Activated CD8-positive, alpha-beta memory T cell treated with anti-CD3 and anti-CD28 coated beads for 4 hours (primary cell): ENCODE measurements at places on chromosomes 12 and 14.
A peak's percentile ranks its signal among the peaks of the same experiment; 100 is the strongest.

GRCh38 chr12:96136161-96136560, 58.0 kb upstream of the ELK3 start:
- no peak for DNase-seq

DNA sequence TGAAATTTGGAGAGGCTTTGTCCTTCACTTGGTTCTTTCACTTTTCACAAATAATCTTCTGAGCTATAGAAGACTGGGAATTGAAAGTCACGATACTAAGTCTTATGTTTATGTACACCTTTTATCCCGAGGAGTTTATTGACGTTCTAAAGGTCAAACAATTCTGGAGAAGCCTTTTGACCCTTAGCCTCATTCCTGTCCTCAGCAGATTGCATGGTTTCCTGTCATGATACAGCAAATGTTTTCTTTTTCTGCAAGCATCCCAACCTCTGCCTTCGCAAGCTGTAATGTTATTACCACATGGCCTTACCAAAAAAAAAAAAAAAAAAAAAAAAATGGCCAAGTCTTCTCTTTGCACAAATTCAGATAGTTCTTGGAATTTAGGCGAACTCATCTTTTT, 411.7 kb upstream of the FLRT2 start:
- no peak for DNase-seq

DNA sequence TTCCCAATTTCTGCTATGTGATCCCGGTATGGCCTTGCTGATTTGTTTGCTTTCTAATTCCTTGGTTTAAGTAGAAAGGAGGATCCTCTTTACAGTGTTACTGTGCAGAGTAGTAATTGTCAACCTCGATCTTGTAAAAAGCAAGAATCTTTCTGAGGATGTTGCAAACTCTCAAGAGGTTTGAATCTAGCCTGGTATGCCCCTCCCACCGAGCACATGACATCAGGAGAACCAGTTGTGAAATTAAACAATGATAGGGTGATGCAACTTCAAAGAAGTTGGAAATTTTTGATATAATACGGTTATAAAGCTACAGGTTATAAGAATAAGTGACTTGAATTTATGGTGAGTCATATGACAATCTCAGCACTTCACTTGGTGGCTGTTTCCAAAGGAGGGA, 35.0 kb upstream of the FUT8 start:
- DNase-seq, result no peak

GRCh38 chr14:95774265-95775160, 60.6 kb upstream of the TCL1A start:
- peak; percentile 5 for DNase-seq

GRCh38 chr12:90071996-90072395, 363.4 kb upstream of the ATP2B1 start:
- no peak for DNase-seq

DNA sequence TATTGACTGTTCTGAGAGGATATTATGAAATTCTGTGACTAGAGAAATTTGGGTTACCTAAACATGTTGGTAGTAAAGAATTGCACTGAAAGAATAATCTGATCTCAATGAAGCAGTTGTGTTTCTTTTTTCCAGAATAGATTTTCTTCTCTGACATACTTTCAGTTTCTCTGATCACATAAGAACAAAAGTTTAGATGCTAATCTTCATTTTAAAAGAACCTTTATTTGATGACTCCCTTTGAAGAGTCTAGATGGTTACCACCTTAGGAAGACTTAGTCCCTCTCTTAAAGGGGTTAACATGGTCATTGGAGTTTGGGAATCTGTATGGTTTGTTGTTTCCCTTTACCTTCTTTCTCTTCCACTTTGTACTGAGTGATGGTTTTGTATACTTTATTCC, 58.6 kb downstream of the MON2 start:
- no peak for DNase-seq

GRCh38 chr12:32512910-32513309, 113.6 kb downstream of the FGD4 start:
- DNase-seq, result no peak

DNA sequence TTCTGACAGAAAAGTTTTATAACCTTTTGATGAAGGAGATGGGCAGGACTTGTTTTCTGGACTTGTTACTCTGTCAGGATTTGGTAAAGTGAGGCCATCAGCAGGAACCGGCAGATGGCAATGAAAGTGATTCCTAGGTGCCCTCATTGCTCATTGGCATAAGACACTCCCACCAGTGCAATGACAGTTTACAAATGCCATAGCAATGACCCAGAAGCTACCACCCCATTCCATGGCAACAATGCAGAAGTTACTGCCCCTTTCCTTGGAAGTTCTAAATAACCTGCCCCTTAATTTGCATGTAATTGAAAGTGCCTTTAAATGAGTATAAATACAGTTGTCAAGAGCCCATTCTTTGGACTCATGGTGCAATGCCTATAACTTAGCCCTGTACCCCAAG, 222.6 kb downstream of the CEP128 start:
- no peak for DNase-seq

DNA sequence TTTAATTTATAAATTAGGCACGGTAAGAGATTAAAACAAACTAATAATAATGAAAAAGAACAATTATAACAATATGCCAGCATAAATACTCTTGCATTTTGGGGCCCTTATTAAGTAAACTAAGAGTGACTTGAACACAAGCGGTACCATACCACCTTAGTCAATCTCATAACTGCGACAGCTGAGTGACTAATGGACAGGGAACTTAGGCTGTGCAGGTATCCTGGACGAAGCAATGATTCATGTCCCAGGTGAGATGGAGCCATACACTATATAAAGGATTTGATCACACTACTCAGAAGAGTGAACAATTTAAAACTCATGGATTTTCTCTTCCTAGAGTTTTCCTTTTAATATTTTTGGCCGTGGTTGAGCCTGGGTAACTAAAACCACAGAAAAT, 4.3 kb downstream of the KLRC4 start:
- no peak for DNase-seq

GRCh38 chr12:64172143-64172970, 49.7 kb downstream of the KICS2 start:
- no peak for DNase-seq

GRCh38 chr14:103693515-103693914, 21.7 kb downstream of the XRCC3 start:
- DNase-seq, result no peak

DNA sequence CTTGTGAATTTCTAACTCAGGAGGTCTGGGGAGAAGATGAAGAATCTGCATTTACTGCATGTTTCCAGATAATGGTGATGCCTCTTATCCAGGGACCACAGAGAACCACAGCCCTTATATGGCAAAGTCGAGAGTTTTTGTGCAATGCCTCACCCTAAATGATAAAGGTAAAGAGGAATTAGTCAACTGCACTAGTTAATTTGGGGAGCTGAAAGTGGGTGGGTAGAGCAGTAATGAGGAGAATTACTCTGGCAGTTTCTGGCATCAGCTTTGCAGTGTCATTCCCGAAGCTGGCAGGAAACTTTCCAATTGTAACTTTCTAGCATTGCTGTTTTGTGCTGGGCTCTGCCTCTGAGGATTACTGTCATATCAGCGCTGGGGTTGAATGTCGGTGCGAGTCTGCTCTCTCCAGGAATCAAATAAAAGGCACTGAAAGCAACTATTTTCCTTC, 10.3 kb downstream of the EGLN3 start:
- no peak for DNase-seq

DNA sequence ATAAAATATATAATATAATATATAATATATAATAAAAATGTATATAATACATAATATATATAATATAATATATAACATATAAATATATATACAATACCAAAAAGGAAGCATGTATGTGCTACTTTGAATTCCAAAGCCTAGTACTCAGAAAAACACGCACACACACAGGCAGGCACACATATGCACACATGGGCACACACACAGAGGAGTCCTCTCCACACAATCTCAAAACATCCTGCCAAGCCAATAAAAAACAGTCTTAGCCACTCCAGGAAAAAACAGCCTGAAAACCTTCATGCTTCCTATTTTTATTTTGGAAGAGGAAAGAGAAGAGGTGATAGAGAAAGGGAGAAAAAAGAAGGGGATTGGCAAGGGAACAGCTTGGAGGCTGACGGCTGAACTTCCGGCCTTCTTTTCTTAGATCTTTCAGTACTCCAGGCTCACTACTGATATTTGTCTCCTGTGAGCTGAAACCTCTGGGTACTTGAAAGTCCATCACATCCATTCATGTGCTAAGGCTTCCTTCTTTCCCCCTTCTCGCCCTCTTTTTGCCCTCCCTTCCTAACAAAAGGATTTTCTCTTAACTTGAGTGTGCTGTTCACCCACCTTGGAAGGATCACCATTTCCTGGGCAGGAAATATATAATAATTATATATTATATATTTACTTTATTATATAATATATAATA, 394.2 kb downstream of the NUAK1 start:
- no peak for DNase-seq

GRCh38 chr12:14921218-14921617, 17.1 kb downstream of the ERP27 start:
- no peak for DNase-seq

GRCh38 chr12:11693601-11694000, 44.1 kb downstream of the ETV6 start:
- no peak for DNase-seq

GRCh38 chr12:81010641-81011040, 67.2 kb upstream of the ACSS3 start:
- DNase-seq, result no peak

- no peak for DNase-seq
Measured at GRCh38 chr14:39339003-39339402, 93.2 kb downstream of the FBXO33 start.

DNA sequence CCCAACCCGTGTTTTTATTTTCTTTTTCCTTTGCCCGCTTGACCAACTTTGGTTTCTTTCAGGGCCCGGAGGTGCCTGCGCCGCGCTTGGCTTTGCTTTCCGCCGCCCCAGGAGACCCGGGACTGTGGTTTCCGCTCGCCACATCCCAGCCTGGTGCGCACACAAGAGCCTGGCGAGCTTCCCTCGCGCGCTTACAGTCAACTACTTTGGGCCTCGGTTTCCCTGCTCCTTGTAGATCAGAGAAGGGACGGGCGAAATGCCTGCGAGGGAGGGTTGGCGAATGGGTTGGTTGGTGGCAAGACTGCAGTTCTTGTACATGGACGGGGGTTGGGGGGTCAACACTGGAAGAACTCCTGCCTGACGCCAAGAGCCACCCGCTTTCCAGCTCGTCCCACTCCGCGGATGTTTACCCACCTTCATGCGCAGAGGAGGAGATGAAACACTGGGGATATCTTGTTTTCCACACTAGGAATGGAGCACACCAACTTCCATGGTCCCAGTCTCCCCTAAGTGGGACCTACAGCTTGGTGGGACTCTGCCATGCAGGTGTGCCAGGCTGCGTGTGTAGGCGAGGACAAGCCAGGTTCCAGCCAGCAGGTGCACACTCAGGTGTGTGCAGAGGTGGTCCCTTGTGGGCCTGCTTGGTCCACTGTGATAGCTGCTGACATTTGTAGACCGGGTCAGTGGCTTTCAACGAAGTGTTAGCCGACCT, 16.6 kb upstream of the TBX3 start:
- DNase-seq, result no peak

GRCh38 chr12:124406043-124406442, 111.2 kb downstream of the RFLNA start:
- no peak for DNase-seq

DNA sequence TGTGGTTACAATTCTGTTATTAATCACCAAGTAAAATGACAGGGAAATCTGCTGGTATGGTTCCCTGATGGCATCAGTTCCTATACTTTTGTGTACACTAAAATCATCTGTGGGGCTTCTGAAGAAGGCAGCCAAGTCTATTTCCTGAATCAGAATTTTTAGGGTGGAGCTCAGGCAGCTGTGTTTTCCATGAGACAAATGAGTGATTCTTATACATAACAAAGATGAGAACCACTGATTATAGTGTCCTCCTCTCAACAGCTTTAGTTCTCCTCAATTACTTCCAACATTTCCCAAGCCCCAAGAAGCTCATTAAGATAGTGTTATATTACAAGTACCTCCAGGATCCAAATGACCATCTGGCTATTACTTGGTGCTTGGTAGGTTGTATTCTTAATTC, 64.5 kb upstream of the USP44 start:
- no peak for DNase-seq

DNA sequence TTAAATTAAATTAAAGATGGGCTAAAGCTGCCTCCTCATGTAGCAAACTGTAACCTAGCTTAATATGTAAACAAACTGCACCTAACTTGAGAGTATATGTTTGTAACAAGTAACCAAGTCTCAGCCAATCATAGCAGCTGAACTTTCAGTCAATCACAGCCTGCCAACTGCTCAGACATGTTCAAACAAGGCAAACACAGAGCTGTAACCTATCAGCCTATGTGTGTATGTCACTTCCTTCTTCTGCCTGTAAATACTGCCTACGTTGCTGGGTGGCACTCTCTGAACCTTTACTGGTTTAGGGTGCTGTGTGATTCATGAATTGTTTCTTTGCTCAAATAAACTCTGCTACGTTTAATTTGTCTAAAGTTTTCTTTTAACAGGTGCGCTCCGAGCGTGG, 2.9 kb downstream of the SERPINA6 start:
- DNase-seq, result no peak

DNA sequence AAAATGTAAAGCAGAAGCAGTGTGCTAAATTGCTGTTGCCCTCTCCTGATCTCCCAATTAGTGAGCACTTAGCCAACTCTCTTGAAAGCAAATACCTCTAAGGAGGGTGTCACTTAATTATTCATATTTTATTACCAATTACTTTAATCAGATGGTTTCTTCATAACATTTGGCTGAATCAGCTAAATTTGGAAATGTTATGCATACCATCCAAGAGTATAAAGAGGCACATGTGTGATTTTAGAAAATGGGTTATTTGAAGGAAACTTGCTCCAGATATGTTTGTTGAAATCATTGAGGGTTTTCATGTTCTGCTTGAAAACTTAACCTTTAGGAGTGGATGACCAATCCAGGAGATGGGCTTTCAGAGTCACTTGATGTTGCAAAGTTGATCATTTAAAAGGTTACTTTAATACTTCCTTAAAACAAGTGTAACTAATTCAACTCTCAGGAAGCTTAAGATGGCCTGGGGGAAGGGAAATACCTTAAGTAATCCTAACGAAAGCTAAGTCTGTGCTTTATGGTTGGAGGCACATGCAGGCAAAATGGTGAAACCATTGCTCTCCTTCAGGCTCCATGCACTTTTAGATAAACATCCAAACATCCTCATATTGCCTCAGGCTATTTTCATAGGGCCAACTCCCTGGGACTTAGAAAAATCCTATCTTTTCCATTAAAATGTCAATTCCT, 434.5 kb downstream of the MDGA2 start:
- no peak for DNase-seq

- DNase-seq, result no peak
Measured at GRCh38 chr14:76837524-76837923, 11.3 kb downstream of the LRRC74A start.

GRCh38 chr14:73462048-73462715, 3.8 kb upstream of the NUMB start:
- no peak for DNase-seq

DNA sequence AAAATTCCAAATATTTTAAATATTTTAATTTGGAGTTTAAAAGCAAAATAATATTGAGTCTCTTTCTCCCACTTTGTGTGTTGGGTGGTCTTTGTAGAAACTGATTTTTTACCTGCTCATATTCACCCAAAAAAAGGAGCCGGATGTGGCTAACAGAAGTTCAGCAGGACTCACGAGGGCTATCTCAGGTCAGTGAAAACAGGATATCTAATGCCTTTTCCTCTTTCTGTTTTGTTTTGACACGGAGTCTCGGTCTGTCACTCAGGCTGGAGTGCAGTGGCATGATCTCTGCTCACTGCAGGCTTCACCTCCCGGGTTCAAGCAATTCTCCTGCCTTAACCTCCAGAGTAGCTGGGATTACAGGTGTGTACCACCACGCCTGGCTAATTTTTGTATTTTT, 30.8 kb downstream of the COA8 start:
- no peak for DNase-seq

GRCh38 chr12:127363392-127363791, 903.6 kb upstream of the TMEM132C start:
- DNase-seq, result no peak

GRCh38 chr14:102295270-102295669, 9.7 kb downstream of the MOK start:
- no peak for DNase-seq
